ENCODE measurements at places on chromosomes 4 and X.

- no peak for DNase-seq
These were observed 65.6 kb downstream of the DCAF8L1 start for GRCh38 chrX:27915617-27916016.

DNA sequence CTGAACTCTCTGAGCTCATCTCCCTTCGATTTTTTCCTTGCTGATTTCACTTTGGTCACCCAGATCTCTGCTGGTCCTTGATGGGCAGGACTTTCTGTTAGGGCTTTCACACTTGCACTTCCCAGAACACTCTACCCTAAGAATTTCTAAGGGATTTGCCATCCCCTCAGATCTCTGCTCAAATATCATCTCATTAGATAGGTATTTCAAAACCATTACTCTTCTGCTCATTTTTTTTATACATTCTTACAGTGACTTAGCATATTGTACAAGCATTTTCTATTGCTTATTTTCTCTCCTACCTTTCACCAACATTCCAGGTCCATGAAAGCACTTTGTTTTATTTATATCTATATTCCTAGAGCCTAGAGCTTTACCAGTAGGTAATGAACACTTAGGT, 913.3 kb downstream of the PDHA2 start:
- no peak for DNase-seq

DNA sequence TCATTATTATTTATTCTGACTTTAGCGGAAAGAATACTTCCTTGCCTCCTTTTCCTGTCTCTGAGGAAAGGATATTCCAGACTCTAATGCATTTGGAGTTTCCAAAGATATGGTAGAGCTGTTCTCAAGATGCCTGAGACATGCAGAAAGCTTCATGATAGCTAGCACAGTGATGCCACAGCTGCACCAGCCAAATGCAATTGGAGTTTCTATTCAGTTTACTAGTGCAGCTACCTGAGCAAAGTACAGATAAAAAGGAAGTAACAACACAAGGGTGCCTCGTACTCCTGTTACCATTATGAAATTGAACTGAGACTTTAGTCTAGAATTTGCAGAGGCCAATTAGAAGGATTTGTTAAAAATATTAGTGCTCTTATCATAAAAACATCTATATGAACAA, 57.5 kb upstream of the PARM1 start:
- no peak for DNase-seq

GRCh38 chr4:47531241-47531953, 46.3 kb downstream of the ATP10D start:
- DNase-seq: peak; percentile 38

- no peak for DNase-seq
These were observed 6.6 kb downstream of the GPRIN3 start for GRCh38 chr4:89301003-89301402.

DNA sequence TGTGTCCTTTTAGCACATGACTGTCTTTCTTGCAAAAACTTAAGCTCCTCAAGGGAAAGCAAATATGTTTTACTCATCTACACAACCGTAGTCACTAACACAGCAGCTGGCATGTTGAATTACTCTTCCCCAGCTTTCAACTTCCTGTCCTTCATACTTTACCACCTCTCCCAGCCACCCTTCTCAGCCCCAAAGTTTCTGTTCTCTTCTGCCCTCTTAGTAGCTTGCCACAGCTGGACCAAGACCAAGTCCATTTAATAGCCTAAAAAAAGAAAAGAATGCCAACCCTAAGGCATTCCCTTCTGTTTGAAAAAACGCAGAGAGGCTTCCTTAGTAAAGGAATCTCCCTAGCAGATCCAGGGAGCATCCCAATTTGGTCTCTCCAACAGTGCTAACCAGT, 36.8 kb downstream of the SRPX2 start:
- DNase-seq: no peak

GRCh38 chr4:4762909-4763821, 96.3 kb upstream of the MSX1 start:
- DNase-seq: no peak

DNA sequence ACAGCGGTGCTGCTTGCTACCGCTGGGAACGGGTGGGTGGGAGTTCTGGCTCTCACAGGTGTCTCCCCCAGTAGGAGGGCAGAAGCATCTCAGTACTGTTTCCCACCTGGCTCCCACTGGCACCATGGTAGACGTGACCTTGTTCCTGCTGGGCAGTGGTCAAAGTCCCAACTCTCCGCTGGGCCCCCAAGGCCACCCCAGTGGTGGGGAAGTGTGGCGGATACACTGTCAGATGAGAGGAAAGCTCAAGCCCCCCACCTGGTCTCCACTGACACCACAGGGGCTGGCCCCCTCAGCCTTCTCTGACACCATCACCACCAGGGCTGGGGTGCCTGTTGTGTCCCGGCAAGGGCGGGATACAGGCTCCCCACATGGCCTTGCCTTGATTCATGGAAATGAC, 24.6 kb downstream of the LETM1 start:
- DNase-seq: no peak

DNA sequence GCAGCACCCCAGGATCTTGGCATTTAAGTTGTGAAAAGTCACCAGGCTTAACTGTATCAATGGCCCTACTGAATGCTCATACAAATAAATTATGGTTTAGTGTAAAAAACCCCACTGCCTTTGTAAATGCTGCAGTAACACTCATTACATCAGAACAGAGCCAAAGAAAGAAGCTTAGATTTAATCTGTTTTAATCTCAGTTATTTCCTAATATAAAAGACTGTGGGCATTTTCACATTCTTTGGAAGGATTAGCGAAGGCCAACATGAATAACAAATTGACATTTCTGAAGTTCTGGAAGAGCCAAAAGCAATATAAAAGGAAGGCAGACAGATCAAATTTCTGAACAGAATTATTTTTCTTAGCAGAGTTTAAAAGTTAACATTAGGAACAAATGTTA, 140.0 kb upstream of the HCCS start:
- DNase-seq: no peak

DNA sequence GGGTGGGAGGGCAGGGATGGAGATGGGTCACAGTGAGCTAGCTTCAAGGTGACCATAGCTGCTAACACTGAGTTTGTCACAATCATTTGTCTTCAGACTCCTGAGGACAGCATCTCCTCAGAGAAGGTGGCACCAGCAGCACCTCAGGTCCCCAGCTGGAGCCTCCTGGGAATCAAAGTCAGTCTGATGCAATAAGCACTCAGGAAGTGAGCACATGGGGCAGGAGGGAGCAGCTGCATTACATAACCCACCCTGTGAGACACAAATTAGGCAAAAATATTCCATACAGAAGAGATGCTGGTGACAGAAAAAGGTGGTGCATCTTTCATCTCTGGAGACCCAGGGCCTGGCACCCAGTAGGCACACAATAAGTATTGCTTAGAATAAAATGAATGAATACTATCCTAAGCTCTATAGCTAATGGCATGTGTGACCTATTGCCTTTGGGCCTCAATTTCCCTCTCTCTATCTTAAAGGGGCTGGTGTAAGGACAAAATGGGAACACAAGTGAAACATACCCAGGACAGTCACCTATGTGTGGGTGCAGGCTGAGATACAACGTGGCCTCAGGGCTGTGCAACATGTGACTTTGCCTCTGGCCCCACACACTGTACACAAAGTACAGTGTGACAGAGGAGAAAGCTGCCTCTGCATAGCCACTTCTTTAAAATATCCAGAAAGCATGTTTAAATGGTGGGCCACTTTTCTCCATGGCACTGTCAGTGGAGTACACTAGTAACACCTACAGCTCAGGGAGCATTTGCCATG, 37.1 kb downstream of the SLC39A8 start:
- no peak for DNase-seq

- no peak for DNase-seq
These were observed 9.8 kb upstream of the NOCT start for GRCh38 chr4:139005774-139006173.

DNA sequence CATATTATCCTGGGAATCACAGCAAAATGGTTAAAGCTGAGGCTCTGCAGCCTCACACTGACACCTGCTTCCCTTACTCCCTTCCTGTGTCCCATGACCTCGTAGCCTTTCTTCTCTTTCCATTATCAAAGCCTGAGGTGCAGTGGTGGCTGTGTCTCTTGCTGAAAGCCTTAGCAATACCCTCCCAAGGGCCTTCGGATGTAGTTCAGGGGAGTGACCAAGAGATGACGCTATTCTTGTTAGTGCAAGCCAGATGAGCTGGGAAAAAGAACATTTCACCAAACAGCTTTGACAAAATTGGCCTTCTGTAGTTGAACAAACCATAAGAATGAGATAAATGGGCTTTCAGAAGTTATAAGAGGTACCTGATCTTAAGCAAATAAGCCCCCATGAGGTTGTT, 31.6 kb downstream of the SMIM10L2A start:
- DNase-seq: no peak

- no peak for DNase-seq
These were observed 332.6 kb downstream of the DTHD1 start for GRCh38 chr4:36614011-36614410.

GRCh38 chr4:106314960-106315359, 1.0 kb downstream of the TBCK start:
- no peak for DNase-seq

GRCh38 chrX:57985951-57986350, 75.7 kb upstream of the ZXDA start:
- no peak for DNase-seq

DNA sequence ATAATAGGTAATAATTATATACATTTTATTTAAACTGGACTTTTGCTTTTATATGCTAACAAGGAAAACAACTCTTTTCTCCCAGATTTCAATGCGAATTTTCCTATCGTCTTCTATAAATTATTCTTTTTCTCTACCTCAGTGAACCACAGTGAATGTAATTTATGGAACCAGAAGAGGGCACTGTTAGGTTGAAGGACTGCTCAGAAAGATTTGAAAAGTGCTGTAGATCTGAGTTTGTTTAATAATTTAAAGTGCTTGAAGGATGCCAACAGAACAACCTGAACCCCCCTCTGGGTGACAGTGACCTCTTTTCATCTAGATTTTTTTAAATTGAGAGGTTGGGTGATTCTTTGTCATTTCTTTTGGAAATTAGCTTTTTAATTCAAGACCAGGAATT, 54.9 kb downstream of the PHOX2B start:
- DNase-seq: no peak

GRCh38 chr4:89439533-89439932, 131.9 kb upstream of the GPRIN3 start:
- DNase-seq: no peak

DNA sequence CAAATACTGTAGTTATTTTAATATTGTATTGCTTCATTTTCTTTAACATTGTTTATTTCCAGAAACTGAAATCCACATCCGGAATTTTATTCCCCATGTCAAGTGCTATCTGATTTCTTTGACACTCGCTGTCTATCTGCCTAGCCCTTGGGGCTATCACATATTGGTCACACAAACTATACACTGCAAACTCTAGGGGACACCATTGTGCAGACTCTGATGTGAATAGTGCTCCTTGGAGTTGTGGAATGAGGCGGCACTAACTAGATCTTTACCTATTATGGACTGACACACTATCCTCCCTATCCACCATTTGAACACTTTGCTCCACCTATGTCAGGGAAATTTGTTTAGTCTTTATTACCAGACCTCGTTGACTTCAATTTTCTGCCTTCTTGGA, 534.5 kb downstream of the GLUD2 start:
- DNase-seq: no peak

GRCh38 chrX:30561191-30561590, 16.4 kb downstream of the TASL start:
- DNase-seq: no peak

DNA sequence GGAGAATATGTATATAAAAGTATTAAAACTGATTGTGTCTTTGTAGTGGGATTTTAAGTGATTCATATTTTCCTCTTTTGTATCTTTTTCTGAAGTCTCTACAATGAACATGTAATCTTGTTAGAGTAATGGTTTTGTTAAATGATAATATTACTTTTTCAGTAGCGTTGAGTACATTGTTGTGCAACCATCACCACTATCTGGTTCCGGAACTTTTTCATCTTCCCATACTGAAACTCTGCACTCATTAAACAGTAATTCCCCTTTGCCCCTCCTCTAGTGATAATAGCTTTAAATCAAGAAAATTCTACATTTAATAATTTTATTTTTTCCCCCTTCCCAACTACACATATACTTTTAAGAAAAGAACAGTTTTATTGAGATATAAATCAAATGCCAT, 23.3 kb downstream of the SHROOM3 start:
- no peak for DNase-seq

- peak; percentile 9 for DNase-seq
These were observed 3.7 kb upstream of the BEX4 start for GRCh38 chrX:103211012-103211715.

GRCh38 chrX:1751781-1752180, 136.9 kb downstream of the ASMT start:
- DNase-seq: no peak

DNA sequence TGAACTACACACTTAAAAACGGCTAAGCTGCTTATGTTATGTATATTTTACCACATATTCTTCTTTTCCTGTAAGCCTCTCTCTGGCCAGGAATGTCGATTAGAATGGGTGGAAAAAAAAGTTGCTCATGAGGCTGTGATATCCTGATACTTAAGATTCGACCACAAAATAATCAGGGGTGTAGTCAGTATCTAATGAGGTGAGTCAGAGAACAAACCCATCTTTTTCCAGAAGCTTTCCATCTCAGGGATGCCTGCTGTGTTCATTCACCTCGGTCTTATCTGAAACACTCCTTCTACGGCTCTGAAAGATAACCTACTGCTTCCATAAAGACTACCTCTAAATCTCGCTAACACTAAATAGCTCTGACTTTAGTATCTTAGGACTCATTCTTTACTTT, 142.7 kb upstream of the MAP3K15 start:
- no peak for DNase-seq

- DNase-seq: peak; percentile 76
These were observed 9.5 kb downstream of the RGS12 start for GRCh38 chr4:3302173-3302785.

- DNase-seq: no peak
These were observed 11.9 kb upstream of the NSUN7 start for GRCh38 chr4:40737879-40738278.

DNA sequence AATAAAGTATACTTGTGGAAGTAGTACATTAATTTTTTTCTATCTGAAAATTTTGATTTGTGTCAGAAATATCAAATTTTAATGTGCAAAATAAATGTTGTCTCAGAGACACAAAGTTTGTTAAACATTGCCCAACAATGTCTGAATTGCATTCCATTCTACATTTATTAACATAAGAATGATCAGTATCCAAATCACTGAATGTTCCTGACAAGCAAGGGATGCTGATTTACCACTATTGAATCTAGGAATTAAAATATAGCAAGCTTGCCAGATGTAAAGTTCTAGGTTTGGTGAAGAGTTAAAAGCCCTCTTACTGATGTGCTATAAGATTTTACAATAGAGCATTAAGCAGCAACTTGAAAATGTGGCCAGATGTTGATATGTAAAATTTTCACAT, 489.2 kb upstream of the CTSO start:
- no peak for DNase-seq
